ENCODE measurements at places on chromosomes 2 and 18.

- no peak for DNase-seq
These were observed 143.0 kb downstream of the TANC1 start for GRCh38 chr2:159111346-159111927.

GRCh38 chr2:42328148-42328833, 32.7 kb downstream of the COX7A2L start:
- peak; percentile 70 for DNase-seq

- no peak for DNase-seq
These were observed 45.3 kb downstream of the RBKS start for GRCh38 chr2:27844821-27845255.

DNA sequence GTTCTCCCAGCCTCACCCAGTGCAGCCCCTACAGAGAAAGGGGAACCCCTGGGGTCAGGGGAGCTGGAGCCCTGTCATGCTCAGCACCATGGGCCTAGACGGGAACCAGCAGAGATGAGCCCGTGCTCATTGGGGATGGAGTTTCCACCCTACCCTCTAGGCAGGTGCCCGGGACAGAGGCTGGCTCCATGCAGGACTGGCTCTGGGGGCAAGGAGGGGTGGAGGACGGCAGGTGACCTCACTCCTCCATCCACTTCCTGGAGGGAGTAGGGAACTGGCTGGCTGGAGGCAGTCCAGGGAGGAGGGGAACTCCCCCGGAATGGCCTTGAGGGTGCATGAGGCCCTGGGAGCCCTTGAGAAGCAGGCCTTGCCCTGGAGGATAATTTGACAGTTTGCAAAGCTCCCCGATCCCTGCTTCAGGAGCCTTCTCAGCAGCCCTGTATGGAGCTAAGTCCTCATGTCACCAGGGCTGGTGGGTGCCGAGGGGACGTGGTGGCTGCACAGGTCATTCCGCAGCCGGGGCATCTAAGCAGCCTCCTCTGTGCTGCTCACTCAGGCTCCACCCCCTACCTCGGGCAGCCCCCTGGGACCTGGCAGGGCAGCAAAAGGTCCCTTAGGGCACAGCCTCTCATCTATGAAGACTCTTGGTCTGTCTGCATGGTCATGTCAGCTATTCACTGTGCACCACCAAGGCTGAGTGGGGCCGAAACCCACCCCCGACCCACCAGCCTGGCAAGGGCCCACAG, 2.1 kb downstream of the NEURL3 start:
- DNase-seq, result peak; percentile 11

GRCh38 chr2:54862742-54863141, 139.3 kb downstream of the EML6 start:
- no peak for DNase-seq

DNA sequence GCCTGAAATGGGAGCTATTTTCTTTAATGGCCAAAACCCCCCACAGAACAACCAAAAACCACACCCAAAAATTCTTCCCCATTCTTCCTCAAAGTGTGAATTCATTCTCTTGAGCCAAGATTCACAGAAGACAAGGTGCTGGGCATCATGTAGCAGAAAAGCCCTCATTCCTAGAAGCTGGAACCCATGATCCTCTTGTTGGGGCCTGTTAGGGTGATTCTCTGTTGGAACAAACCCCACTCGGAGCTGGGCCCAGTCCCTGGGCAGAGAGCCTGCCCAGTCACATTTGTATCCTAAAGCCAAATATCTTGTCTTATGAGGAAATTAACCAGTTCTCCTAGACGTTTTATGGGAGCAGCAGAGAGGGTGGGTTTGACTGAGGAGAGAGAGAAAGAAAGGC, 22.8 kb upstream of the VPS4B start:
- DNase-seq, result no peak

- DNase-seq, result no peak
These were observed 31.4 kb downstream of the AFG3L2 start for GRCh38 chr18:12345491-12346239.

DNA sequence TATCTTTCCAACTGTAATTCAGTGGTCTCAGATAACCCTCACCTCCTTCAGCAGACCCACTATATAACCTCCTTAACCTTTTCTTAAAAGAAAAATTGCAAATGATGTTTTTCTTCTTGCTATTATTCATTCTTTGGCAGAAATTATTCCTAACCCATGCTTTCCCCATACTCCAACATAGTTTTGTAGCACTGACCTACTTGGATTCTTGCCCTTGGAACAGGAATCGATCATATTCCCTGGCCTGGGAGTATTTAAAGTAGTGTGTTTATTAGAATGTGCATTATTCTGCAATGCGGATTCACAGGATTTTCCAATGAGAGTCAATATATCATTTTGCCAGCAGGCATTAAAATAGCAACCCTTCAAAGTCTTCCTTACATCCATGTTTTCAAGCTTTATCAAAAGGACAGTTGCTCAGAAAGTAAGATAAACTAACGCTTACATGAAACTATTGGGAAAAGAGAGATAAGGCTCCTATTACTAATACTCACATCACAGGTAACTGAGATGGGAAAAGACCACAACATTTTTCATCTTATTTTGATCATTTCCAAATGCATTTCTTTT, 37.4 kb downstream of the CHN1 start:
- no peak for DNase-seq

DNA sequence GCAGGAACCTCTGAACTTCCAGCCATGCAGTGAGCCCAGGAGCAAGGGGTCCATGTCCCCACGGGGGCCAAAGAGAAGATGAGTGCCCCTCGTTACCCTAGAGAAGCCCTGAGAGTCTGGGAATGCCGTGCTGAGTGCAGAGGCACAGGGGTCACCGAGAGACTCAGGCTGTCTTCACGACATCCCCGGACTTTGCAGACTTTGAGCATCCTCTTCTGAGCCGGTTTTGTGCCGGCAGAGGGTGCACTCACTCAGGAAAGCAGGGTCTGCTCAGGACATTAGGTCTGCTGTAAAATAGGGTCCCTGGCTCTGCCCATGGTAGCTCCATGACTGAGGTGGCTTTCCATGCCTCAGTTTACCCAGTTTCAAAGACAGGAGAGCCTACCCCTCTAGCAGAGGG, 71.0 kb downstream of the GALNT14 start:
- DNase-seq, result no peak

GRCh38 chr2:182077023-182077422, 91.4 kb downstream of the PPP1R1C start:
- no peak for DNase-seq

- DNase-seq, result peak; percentile 27
These were observed 650.5 kb downstream of the GALR1 start for GRCh38 chr18:77899972-77900754.
